MM.1S (cell line): ENCODE measurements at places on chromosomes 11 and 22.

GRCh38 chr11:33177676-33178336 lies 16.5 kb upstream of the CSTF3 start:
- DNase-seq: no peak

- no peak for DNase-seq
These were observed 2.2 kb upstream of the IL18BP start for GRCh38 chr11:71996517-71996916.

DNA sequence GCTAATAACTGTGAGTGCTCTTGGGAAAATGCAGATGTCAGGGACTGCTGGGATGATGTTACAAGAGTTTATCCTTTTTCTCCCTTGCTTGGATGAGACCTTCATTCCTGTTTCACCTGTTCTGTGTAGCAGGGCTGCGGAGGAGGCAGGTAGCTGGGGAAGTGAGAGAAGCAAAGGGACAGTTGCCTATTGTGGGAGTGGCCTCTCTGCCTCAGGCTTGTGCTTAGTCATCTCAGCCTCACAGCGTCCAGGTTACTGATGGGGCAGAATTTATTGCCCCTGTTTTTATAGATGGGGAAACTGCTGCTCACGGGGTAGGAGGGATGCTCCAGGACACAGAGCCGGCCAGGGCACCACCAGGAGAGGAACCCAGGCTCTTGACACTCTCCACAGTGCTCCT lies 1.7 kb downstream of the STX3 start:
- peak; percentile 53 for DNase-seq

- DNase-seq: no peak
These were observed 1.0 kb downstream of the CTSD start for GRCh38 chr11:1762537-1763302.

DNA sequence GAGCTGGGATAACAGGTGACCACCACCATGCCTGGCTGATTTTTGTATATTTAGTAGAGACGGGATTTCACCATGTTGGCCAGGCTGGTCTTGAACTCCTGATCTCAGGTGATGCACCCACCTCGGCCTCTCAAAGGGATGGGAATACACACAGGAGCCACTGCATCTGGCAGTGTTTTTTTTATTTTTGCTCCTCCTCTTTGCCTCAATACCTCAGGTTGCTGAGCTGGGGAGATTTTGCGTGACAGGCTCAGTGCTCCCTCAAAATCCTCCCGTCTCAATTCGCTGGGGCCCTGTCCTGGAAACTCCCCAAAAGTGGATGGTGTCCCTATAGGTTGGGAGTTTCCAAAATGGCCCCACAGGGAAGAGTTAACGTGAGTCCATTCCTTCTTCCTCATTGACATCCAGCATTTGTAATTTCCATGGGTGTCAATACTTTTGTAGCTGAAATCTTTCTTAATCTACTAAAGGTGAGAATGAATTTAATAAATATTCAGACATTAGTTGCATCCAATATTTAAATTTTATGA lies 71.8 kb downstream of the GGTLC2 start:
- DNase-seq: no peak

GRCh38 chr22:27127911-27128310 lies 470.5 kb downstream of the MIAT start:
- DNase-seq: no peak

GRCh38 chr11:110298301-110298765 lies 1.9 kb upstream of the RDX start:
- no peak for DNase-seq
